ENCODE measurements at places on chromosomes 12 and 14.

DNA sequence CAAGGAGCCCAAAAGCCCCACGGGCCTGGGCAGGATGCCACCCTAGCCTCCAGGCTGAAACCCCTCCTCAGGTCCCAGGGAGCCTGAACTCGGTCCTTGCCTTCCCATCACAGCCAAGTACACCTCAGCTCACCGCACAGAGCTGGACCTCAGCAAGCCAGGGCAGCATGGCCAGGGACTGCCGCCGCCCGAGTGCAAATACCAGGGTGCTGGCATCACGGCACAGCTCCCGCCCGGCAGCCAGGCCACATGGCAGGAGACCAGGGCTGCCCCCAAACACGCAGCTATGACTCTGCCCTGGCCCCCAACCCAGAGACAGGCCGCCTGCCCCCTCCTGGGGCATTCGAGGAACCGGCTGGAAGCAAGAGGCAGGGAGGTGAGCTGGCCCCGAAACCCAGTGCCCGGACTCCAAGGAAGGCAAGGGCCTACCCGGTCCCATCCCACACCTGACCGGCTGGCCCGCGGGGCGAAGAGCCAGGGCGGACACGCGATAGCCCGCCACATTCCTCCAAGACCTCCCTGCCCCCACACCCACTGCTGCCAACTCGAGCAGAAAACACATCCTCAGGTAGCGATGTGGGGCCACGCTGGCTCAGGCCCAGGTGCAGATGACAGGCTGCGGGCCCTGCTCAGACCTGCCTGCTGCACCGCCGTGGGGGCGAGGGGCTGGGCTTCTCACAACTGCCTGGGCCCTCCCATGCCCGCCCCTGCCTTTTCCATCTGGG is 2.7 kb downstream of the JAG2 start:
- DNase-seq = no peak

DNA sequence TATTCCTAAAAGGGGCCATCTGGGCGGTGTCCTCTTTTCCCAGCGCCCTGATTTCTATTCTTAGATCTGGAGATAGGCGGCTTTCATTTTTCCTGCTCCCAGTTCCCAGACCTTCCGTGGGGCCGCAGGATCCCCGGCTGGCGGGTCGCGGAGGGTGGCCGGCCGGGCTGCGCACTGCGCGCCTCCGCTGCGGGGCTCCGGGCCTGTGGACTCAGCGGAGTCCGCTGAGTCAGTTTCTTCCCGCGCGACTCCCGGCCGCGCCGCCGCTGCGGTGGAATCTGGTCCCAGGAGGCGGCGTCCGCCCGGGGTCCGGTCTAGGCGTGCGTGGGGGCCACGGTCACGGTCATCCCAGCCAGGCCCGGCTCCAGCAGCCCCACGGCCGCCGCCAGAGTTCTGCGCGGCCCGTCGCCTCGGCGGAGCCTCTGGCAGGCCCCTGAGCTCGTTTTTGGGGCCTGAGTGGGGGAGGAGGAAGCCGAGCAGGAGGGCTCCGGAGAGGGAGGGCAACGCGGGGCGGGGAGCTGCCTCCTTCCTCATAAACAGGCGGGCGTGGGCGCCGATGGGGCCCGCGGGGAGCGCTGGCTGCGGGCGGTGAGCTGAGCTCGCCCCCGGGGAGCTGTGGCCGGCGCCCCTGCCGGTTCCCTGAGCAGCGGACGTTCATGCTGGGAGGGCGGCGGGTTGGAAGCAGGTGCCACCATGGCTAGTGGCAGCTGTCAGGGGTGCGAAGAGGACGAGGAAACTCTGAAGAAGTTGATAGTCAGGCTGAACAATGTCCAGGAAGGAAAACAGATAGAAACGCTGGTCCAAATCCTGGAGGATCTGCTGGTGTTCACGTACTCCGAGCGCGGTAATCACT is at the start of gene LRRK2:
Gene LRRK2, plus strand, starts transcription at position 559 of the 853 bp plus-strand sequence. Its CDS starts 135 bp downstream, at position 694.
- DNase-seq = peak; percentile 95

GRCh38 chr12:66482351-66483203 is 180.3 kb downstream of the HELB start:
- no peak for DNase-seq

DNA sequence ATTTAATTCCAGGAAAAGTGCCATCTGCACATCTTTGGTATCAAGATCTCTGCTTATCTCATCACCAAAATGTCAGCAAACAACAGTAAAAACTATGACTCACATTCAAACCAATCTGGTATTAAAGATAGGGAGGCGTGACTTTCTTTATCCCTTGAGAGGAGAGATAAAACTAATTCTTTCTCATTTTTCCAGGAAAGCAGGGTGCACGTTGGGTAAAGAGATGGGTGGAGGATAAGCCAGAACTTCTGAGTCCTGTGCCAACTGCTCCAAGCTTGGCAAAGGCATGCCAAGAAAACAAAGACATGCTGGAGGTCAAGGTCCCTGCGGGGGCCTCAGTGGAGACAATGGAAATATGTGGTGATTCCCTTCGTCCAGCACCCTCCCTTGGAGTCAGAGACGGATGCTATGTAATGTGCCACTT is 225.8 kb upstream of the PLXNC1 start:
- no peak for DNase-seq

DNA sequence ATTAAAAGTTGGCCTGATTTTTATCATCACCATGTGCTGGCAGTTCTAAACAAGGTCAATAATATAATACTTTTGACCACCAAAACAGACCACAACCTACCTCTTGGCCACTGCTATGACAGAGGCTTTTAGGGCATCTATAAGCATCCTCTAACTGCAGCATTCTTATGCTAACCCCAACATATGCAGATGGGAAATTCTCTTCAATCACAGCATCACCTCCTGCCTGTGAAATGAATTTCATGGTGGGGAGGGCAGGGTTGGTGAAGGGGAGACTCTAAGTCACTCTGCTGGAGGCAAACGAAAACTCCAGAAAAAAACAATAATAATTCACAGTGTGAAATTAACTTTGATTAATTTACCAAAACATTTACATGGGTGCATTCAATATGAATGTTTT is 78.8 kb upstream of the FAR2 start:
- no peak for DNase-seq

DNA sequence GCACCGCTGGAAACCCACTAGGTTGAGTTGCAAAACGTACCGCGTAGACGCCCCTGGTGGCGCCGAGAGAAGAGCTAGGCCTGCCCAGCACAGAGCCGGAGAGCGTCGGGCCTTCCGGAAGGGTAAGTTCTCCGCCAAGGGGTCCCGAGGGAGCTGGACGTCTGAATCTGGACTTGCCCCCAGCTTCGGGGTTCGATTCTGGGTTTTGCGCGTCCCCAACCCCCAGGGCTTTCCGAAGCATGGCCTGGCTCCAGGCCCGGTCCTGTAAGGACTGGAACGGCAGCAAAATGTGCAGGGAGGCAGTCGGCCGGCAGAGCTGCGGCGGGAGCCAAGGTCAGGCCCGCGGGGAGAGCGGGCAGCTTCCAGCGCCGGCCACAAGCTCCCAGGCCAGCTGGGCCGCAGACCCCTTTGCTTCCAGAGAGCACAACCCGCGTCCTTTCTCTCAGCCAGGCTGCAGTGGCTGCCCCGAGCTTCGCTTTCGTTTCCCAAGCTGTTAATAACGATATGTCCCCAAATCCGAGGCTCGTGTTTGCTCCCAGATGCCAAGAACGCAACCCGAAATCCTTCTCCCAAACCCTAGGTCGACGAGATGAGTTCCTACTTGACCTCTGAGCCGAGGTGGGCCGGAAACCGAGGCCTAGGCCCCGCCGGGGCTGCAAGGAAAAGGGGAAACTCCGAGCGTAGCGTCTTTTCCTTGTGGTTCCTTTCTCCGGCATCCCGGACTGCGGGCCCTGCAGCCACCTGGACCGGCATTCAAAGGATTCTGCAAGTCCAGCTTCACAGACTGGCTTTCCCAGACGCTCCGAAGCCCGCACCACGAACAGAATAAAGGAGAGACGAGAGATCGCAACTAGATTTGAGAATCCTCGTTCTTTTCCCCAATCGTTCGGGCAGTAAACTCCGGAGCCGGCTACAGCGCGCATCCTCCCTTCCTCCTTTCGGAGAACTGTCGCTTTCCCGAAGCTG is 3.2 kb upstream of the TBX5 start:
- DNase-seq = peak; percentile 74

GRCh38 chr12:76866726-76867125 is 12.1 kb downstream of the CSRP2 start:
- DNase-seq = no peak

- no peak for DNase-seq
Measured at GRCh38 chr12:76201758-76202157, 117.3 kb upstream of the NAP1L1 start.

DNA sequence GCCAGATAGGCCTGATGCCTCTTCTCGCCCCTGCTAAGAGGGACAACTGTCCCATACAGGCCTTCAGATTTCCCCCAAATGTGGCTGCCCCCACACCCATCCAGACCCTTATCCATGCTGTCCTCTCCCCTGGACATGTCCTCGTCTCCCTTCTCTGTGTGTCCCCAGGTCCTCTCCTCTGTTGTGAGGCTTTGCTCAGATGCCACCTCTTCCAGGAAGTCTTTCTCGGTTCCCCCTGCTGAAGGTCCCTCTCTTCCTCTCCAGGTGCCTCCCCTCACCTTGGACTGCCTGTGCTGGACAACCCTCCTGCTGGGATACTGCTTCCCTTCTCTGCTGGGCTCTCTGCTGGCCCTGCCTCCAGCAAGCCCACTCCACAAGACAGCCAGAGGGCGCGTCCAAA is 33.7 kb downstream of the BEGAIN start:
- DNase-seq = no peak

GRCh38 chr12:22588817-22589216 is 36.2 kb upstream of the ETNK1 start:
- DNase-seq = no peak

- DNase-seq = peak; percentile 59
Measured at GRCh38 chr12:124862768-124863415, 772 bp downstream of the SCARB1 start.

DNA sequence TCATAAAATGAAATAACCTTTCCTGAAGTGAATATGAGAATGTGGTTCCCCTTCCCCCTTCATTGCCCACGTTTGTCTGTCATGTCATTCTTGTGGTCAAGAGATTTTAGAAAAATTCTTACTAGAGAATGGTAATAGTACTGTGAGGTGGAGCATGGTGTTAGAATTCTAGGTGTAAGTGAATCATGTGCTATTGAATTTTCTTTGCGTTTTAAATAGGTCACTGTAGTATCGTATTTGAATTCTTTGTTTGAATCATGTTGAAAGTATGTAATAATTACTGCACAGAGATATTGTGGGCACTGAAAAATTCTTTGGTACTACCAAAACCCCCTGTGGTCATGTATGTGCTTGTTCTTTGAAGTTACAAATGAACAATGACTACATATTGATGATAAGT is 49.9 kb downstream of the FUT8 start:
- no peak for DNase-seq

GRCh38 chr12:45309836-45310626 is 94.1 kb downstream of the ANO6 start:
- DNase-seq = no peak

DNA sequence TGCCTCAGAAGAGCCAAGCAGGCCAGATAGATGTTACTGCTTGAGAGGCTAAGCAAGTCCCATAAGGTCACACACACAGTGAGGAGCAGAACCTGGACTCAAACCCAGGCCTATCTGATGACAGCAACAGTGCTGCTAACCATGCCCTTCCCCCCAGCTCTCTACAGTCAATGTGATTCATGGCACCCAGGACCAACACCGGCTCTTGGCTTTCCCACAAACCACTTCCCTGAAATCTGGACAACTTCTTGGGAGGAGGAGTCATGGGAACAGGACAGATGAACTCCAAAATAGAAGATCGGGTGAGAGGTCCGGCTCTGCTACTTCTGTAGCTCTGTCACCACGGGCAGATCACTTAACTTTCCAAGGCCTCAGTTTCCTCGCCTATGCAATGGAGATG is 716 bp upstream of the PTGDR start:
- no peak for DNase-seq

GRCh38 chr12:112183141-112184021 is 58.0 kb downstream of the TRAFD1 start:
- no peak for DNase-seq

DNA sequence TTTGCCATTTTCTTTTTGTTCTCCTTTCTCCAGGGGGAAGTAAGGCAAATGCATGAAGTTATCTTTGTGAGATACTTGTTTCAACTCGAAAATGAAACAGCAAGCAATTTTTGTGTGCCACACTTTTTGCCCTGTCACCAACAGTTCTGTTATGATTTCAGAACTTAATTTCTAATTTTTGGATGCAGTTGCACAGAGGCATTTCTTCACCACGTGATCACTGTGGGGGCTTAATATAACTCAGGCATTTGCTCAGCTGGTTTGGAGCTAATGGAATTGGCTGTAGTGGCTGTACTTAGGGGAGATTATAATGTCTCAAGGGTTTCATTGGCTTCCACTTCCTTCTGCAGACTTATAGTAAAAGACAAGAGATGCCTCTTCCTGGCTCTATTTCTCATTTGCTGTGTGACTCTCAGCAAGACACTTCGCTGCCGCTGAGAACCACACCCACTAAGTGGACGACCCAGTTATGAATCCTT is 452.4 kb downstream of the RAD51B start:
- DNase-seq = peak; percentile 56

- DNase-seq = no peak
Measured at GRCh38 chr14:38791862-38792261, 311.2 kb downstream of the SEC23A start.

- DNase-seq = no peak
Measured at GRCh38 chr12:26135010-26135420, 10.2 kb upstream of the BHLHE41 start.

- no peak for DNase-seq
Measured at GRCh38 chr14:56340932-56341331, 222.7 kb downstream of the PELI2 start.

- no peak for DNase-seq
Measured at GRCh38 chr12:17818931-17819330, 271.1 kb downstream of the RERGL start.

- no peak for DNase-seq
Measured at GRCh38 chr12:22658214-22658613, 33.2 kb downstream of the ETNK1 start.

DNA sequence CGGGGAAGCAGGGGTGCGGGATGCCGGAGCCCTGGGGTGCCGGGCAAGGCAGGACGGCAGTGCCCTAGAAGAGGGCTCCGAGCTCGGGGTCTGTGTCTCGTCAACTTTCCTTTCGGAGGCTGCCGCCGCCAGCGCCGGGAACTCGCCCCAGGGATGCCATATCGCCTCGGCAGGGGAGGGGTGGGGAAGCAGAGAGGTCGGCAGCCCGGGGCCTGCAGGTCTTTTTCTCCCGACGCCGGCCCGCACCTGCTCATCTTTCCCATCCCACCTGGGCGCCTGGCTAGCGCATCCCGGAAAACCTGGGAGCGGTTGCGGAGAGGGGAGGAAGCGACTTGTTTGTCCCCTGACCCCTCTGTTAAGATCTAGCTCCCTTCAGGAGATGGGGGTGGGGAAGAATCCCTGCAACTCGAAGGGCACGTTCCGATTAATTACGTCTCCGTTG is 547 bp downstream of the CNTN1 start:
- peak; percentile 49 for DNase-seq

- DNase-seq = no peak
Measured at GRCh38 chr12:92332552-92332951, 186.9 kb upstream of the BTG1 start.

GRCh38 chr14:78519863-78520262 is 349.7 kb downstream of the NRXN3 start:
- no peak for DNase-seq
